ENCODE measurements at places on chromosomes 5 and 9. TPM values are rescaled to one million over a fixed set of nuclear protein-coding genes. Genes with fewer than 3 reads are reported as not detected.

DNA sequence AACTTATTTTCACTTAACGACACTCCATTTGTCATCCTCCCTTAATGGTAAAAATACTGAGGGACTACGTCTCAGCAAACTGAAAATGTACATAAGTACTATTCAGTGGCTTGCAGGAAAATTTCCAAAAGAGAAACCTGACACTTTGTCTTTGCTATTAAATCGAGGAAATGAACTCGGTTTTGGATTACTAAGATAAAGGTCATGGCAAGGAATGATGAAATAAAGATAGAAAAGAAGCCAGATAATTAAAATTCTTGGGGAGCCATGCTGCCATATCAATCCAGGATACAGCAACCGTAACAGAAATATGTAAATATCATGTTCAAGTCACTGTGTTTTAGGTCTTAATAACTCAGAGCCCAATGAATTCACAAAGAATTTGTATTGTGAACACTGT is 647.8 kb downstream of the CDH9 start:
- no peak for DNase-seq

ZNF608 gene
- total RNA-seq, result 8.4 TPM

GRCh38 chr5:172623313-172623980 is 17.6 kb upstream of the NEURL1B start:
- DNase-seq, result no peak

DNA sequence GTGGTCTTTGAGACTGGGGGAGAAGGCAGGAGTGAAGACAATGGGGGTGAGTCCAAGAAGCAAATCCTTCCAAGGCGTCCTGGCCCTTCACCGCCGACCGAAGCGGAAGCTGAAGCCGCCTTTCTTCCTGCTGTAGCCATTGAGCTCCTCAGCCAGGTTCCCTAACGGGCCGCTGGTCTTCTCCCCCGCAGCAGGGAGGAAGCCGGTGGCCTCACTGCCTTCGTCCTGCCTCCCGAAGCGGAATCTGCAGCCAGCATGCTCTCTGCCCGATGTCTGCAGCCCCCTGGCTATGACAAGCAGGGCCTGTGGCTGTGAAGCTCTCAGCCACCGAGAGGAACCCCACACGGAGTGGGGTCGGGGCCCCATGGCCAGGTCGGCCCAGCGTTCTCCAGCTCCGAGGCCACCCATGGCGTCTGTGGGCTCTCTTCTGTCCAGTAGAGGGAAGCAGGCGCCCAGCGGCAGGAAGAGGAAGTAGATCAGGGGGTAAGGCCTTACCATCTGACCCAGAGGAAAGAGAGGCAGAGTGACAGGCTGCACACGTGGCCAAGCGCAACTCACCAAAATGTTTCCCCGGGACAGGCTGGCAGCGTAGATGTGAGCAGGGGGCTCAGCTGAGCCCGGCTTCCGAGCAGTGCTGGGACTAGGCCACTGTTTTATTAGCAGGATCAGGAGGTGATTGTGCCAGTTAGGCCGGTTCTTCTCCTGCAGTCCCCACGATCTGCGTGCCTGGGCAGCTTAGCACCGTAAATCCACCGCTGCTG is 3.1 kb downstream of the QRFP start:
- no peak for DNase-seq

GRCh38 chr5:93360436-93361088 is 220.5 kb downstream of the NR2F1-AS1 start:
- DNase-seq, result no peak

DNA sequence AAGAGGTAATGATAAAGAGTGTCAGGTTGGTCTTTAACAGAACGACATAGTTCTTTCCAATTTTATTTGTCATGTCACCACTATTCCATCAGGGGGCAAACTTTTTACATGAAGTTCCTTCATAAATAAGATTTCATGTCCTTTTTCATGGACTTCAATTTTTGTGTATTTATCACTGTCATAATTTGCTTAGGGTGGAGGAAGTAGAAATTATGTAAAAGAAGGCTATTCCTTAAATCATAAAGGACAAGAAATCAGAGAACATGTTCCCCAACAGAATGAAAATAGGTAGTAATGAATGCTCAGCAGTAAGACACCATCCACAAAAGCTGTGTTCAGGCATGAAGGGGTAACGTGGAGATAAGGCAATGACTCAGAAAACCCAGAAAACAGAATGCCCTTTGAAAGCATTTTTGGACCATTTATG is 72.7 kb downstream of the ZFAND5 start:
- peak; percentile 66 for DNase-seq

DNA sequence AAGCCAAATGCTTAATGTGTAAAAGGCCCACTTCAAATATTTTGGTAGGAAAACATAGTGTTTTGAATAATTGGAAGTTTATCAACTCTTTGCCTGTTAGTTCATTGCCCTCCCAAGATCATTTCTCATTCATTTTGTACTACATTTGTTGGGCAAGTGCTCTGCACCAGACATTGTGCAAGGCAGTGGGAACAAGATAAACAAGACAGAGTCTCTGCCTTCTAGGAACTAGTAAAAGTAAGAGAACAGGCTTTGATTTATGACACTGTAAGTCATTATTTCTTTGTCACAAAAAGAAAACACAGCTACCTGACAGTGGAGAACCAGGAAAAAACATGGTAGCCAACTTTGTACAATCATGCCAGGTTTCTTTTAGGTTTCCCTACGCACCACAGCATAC is 63.7 kb upstream of the PAM start:
- peak; percentile 54 for DNase-seq

SAXO1 gene
- total RNA-seq, result not detected

- DNase-seq, result no peak
Observed at GRCh38 chr5:14225173-14225834, 82.2 kb downstream of the TRIO start.

GRCh38 chr9:134360897-134361296 is 34.6 kb downstream of the RXRA start:
- no peak for DNase-seq

F2RL1 gene
- 26.3 TPM for total RNA-seq

DNA sequence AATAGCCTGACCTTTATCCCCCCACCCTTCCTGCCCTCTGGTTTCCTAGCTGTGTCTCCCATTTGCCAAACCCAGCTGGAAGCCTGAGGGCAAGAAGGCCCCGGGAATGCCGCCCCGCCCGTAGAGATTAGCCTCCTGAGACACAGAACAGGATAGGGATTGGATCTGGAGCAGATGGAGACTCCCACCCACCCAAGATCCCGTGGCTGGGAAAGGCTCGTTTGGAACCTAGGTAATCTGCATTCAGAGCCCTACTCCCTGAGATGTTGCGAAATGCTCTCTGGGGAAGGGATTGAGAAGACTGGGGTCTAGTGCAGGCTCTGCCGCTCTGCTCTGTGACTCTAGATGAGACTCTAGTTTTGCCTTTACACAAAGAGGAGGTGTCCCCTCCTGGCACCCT is 10.9 kb downstream of the AQP3 start:
- peak; percentile 44 for DNase-seq

NMUR2 gene
- not detected for total RNA-seq

GRCh38 chr9:14508884-14509283 is 184.3 kb downstream of the ZDHHC21 start:
- no peak for DNase-seq

DNA sequence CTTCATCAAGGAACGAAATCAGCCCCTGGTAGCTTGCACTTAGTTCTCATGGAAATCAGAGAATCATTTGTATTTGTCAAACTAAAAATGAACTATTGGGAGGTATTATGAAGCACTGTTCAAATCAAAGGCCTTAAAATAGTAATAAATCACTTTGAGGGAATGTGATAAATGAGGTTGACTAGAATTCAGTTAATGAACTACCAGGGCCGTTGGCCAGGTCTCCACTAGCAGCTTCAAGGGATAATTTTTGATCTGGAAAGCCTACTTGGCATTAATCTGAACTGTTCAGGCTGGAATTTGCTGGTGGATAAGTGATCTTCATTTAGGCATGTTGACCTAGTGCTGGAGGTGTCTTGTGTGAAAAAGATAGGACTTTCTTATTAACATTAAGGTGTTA is 76.4 kb upstream of the GPR151 start:
- no peak for DNase-seq

GRCh38 chr9:77546376-77546950 is 101.7 kb downstream of the GNA14 start:
- no peak for DNase-seq

DNA sequence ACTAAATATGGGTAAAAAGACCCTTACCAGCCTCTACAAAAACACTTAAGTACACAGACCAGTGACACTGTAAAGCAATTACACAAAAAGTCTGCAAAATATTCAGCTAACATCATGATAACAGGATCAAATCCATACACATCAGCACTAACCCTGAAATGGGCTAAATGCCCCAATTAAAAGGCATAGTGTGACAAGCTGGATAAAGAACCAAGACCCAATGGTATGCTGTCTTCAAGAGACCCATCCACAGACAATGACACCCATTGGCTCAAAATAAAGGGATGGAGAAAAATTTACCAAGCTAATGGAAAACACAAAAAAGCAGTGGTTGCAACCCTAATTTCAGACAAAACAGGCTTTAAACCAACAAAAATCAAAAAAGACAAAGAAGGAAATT is 221.0 kb upstream of the ISL1 start:
- no peak for DNase-seq

DNA sequence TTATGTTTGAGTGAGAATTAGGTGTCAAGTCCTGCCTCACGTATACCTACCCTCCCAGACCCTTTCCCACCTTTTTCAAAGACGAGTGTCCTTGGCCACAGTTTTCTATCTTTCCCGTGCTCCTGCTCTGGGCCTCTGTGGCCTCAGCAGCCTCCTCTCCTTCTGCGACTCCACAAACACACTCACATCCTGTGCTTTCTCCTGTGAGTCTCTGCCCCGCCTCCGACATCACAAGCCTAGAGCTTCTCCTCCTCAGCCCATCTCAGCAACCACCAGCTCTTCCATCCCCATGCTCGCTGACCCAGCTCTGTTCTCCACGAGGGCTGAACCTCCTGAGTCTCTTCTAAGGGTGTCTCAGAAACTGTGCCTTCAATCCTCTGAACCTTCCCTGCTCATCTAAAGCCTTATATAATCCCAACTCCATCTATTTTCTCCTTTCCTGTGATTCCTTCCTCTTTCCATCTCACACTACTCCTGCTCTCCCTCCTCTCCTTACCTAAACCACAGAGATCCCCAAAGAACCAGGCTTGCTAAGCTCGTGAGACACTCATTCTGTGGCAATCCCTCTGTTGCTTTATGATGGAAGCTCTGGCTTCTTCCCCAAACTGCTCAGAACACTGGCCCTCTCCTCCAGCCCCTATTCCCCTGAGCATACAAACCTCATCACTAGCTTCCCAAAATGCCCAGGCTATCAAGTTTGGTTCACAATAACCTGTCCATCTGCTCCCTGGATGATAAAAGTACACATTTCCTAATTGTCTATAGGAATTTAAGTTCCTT is 55.2 kb downstream of the RASEF start:
- no peak for DNase-seq

GRCh38 chr9:5111696-5112095 is 73.7 kb downstream of the INSL6 start:
- no peak for DNase-seq

- no peak for DNase-seq
Observed at GRCh38 chr9:130140706-130141105, 31.5 kb upstream of the NCS1 start.

SEC16A gene
- total RNA-seq, result 43.2 TPM

GRCh38 chr9:131578021-131578420 is 32.7 kb downstream of the PRRT1B start:
- no peak for DNase-seq

IRF1 gene
- total RNA-seq, result 27.1 TPM

- no peak for DNase-seq
Observed at GRCh38 chr5:94779684-94780083, 161.2 kb downstream of the SLF1 start.

DNA sequence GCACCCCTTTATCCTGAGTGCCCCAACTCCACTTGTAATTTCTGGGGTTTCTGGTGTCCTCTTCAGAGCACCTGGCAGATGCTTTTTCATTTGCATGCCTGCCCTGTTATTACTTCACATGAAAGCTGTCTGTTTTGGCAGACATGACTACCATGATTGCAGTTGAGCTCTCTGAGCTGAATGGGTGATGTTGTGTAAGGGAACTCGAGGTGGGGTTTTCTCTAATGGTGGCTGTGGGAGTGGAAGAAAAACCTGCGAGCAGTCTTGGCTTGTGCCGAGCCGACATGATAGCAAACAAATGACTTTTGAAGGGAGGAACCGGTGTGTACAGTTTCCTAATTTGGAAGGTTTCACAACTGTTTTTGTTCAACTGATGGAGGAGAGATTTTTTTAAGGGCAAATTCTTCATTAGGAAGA is 196.2 kb downstream of the AOPEP start:
- DNase-seq, result peak; percentile 85

KIAA1958 gene
- total RNA-seq, result 1.7 TPM

ABO gene
- total RNA-seq, result not detected

GRCh38 chr9:36450110-36450732 is 50.2 kb upstream of the RNF38 start:
- DNase-seq, result peak; percentile 69

SV2C gene
- total RNA-seq, result not detected

DNA sequence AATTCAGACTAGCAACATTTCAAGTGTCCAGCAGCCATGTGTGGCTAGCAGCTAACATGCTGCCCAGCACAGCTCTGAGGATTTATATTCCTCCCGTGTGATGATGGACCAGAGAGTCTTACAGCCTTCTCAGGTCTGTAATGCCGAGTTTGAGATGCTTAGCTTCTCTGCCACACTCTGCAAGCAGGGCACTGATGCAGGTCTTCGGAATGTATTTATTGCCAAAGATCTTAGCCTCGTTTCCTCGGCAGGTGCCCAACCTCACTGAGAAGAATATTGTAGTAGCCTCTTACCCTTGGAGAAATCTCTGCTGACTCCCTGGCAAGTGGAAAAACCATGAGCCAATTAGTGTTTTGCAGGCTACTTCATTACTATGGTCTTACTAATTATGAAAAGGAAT is 3.7 kb upstream of the RAI14 start:
- no peak for DNase-seq

DNA sequence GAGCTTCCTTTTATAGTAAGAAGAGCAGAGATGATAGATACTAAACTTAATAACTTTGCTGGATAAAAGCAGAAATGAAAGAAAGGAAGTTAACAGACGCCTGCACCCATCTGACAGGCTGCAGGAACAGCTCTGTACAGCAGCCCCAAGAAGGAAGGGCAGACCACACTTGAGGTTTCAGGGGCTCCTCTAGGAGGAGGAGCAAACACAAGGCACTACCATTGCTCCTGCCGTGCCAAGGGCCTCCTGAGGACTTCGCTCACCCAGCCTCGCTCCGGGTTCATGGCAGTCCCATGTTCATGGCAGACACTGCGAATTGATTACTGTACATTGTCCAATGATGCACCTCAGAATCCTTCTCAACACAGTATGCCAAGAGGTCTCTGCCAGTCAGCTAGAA is 85.1 kb downstream of the AMBP start:
- no peak for DNase-seq

GRCh38 chr5:1514027-1514818 is 9.5 kb downstream of the LPCAT1 start:
- no peak for DNase-seq

- peak; percentile 52 for DNase-seq
Observed at GRCh38 chr9:94779693-94780290, 53.3 kb downstream of the AOPEP start.

GRCh38 chr5:113337515-113338415 is 97.0 kb downstream of the TSSK1B start:
- DNase-seq, result no peak

GRCh38 chr5:179342577-179342976 is 2.7 kb downstream of the ADAMTS2 start:
- DNase-seq, result peak; percentile 74

PTGES gene
- total RNA-seq, result 16.0 TPM

GPR151 gene
- not detected for total RNA-seq

KIF4B gene
- not detected for total RNA-seq
